ENCODE measurements at places on chromosomes 1 and 21.

DNA sequence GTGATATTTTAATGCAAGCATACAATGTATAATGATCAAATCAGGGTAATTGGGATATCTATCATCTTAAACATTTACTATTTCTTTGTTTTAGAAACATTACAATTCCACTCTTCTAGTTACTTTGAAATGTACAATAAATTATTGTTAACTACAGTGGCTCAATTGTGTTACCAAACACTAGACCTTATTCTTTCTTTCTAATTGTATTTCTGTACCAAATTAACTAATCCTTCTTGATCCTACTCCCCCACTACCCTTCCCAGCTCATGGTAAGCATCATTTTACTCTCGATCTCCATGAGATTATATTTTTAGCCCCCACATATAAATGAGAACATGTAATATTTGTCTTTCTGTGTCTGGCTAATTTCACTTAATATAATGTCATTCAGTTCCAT is 95.0 kb upstream of the MROH9 start:
- DNase-seq: no peak

DNA sequence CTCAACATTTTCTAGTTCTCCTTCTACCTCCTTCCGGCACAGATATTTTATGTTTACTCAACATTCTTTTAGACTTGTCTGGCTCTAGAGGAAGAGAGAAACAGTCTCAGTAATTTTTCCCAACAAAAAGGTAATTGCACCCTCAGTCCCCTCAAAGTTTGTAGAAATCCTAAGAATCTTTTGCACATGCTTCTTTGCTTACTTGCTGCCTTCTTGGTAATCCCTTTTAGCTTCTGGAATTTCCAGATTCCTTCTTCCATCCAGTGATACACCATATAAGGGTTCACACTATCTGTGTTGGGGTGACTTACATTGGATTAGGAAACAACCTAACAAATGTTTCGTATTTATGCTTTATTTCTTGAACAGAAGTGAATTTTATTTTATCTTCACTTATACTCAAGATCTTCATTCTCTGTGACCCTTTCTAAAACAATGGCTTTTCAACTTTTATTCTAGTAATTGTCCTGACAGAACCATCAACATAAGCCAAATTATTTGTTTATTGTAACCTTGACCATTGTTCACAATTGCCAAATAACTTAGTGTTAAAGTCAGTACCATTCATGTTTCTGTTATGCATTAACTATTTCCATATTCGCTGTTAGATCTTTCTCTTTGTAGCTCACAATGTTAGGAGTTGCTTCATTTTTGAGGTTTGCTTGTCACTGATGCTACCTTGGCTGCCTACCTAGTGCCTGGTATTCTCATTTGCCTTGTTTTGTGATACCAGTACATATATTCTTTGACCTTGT is 238.1 kb downstream of the HMCN1 start:
- no peak for DNase-seq

- DNase-seq: no peak
Measured at GRCh38 chr1:160112357-160112756, 3.2 kb upstream of the ATP1A2 start.

- DNase-seq: no peak
Measured at GRCh38 chr1:47436979-47437446, 831 bp upstream of the FOXD2 start.

DNA sequence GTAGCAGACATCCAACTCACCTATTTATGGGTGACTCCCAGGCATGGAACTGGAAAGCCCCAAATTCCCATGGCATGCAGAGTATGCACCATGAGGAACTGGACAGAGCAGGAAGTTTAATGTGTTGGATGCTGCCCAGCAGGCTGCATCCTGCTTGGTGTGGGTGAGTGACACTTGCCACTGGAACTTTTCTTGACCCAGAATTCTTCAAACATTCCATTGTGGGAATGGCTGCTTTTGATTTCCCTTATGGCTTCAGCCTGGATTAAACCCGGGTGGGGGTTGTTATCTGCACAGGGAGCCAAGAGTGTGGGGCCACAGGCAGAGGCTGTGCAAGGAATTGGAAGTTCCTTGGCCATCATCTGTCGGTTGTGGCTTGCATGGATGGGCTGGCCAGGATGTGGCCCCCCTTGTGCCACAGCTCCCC is 26.9 kb upstream of the BACE2 start:
- DNase-seq: no peak

GRCh38 chr1:30906631-30907441 is 1.7 kb downstream of the SDC3 start:
- no peak for DNase-seq

DNA sequence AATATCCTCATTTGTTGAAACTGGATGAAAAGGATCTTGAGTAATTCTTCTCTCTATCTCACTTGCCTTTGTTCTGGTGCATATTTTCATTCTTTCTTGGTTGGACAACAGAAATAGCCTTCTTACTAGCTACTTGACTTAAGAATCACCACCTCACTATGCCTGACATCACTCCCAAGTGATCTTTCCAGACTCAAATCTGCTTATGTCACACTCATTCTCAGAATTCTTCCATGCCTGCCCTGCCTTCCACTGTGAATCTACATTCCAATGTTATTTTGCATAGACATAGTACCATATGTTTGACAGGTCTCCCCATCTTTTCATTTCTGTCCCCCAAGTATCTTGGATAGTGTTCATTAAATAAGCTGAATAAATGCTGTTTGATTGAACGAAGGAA is 78.5 kb upstream of the DPYD start:
- DNase-seq: no peak

- no peak for DNase-seq
Measured at GRCh38 chr1:93735722-93736121, 54.1 kb upstream of the BCAR3 start.

DNA sequence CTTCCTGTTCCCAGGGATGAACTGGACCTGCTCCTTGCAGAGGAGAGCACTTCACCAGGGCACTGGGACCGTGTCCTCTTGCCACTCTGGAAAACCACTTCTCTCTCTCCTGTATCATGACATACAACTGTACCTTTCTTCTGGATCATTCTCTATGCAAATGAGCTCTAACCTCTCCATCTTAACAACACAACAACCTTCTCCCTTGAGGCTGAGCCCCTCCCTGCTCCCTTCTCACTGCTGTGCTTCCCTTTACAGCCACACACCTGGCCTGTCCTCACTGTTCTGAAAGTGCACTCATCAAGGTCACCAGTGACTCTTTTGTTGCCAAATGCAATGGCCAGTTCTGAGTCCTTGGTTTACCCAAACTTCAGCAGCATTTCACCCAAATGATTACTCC is 54.5 kb upstream of the MRPS6 start:
- no peak for DNase-seq

GRCh38 chr1:149945206-149945605 is 8.5 kb upstream of the MTMR11 start:
- no peak for DNase-seq

DNA sequence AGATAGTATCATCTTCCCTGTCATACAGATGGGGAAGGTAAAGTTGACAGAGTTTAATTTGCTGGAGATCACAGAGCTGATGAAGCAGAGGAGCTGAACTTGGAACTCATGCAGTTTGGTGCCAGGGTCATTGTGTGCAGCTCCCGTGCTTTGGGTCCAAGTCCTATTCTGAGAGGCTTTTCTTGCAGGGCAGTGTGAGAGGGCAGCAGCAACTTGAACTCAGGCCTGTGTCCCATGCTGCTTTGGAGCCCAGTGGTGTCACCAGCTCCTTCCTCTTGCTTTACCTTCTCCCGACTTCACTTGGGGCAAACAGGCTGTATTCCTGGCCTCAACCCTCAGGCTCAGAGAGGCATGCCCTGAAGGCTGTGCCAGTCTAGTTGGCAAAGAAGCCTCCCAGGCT is 24.7 kb downstream of the INAVA start:
- no peak for DNase-seq

GRCh38 chr1:205812271-205812877 is 624 bp downstream of the SLC41A1 start:
- DNase-seq: no peak

DNA sequence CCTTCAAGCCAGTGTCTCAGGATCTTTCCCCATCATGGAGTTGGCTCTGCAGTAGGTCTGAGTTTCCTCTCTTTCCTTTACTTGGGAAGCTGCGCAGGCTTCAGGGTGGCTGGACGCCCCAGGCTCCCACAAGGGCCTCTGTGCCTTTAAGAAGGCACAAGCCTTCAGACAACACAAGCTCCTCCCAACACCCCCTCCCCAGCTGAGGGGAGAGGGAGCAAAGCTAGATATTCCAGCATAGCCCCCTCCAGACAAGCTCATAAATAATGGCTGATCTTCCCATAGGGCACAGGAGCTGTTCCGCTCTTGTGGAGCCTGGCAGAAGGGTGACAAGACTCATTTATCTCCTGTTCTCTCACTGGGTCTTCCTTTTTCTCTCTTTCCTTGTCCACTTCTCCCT is 27.9 kb upstream of the ATP2B4 start:
- no peak for DNase-seq

DNA sequence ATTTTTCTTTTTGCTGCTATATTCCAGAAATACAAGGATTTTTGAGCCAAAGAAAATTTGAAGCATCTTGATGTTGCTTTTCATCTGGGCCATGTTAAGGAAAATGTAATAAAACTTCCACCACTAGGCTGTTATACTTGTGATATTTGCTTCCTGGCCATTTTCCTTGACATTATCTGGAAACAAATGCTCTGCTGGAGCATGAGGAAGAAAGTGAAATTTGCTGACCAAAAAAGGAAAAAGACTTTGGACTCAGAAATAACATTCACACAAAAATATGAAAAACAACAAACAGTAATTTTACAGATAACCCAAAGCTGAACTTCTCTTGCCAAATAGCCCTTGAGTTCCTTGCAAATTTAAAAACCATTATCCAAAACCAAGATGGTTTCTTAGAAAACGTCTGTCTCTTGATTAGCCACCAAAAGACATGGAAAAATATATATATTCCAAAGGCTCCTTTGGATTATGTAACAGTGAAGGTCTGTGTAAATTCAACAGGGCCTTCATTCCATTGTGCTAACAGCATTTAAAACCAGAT is 344.5 kb downstream of the LMX1A start:
- no peak for DNase-seq

DNA sequence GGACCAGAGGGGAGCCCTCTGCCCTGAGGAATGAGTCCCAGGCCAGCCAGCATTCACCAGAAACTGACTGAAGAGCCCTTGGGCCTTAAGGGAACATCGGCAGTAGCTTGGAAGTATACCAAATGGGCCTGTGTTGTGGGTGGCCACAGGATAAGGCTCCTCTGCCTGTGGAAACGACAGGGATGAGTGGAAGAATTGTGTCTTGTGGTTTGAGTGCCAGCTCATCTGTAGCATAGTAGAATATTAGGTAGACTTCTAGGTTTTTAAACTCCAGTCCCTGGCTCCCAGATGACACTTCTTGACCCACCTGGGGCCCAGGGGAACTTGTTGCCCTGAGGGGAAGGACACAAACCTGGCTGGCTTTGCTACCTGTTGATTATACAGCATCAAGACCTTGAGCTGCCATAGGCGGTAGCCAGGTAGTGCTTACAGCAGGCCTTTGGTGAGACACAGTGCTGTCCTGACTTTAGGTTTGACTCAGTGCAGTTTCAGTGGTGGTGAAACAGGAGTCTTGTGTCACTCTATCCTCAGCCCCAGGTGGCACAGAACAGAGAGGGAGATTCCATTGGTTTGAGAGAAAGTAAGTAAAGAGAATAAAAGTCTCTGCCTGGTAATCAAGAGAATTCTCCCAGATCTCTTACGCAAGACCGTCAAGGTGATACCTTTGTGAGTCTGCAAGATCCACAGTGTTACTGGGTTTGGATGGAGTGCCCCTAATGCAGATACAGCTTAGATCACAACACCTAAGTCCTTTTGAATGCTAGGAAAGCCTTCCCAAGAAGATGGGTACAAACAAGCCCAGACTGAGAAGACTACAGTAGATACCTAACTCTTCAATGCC is 50.2 kb downstream of the RABGAP1L start:
- no peak for DNase-seq

- no peak for DNase-seq
Measured at GRCh38 chr1:88043834-88044233, 640.2 kb upstream of the PKN2 start.

GRCh38 chr1:10195570-10195969 is 14.8 kb upstream of the KIF1B start:
- DNase-seq: no peak

DNA sequence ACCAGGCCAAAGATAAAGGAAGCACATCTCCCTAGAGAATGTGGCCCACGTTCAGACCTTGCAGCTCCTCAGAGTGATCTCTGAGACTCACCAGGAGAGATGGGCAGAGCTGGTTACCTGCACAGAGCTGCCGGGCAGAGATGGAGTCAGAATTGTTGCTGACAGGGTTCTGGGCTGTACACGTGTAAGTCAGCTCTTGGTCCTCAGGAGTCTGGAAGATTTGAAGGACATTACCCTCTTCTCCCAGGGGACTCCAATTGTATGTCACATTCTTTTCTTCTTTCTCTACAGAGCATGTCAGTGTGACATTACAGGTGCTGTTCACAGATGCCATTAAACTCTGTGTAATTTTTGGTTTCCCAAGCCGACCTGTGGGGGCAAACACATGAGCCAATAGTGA is 25.5 kb downstream of the CD84 start:
- DNase-seq: no peak

GRCh38 chr1:233289676-233290075 is 5.8 kb downstream of the PCNX2 start:
- DNase-seq: no peak

DNA sequence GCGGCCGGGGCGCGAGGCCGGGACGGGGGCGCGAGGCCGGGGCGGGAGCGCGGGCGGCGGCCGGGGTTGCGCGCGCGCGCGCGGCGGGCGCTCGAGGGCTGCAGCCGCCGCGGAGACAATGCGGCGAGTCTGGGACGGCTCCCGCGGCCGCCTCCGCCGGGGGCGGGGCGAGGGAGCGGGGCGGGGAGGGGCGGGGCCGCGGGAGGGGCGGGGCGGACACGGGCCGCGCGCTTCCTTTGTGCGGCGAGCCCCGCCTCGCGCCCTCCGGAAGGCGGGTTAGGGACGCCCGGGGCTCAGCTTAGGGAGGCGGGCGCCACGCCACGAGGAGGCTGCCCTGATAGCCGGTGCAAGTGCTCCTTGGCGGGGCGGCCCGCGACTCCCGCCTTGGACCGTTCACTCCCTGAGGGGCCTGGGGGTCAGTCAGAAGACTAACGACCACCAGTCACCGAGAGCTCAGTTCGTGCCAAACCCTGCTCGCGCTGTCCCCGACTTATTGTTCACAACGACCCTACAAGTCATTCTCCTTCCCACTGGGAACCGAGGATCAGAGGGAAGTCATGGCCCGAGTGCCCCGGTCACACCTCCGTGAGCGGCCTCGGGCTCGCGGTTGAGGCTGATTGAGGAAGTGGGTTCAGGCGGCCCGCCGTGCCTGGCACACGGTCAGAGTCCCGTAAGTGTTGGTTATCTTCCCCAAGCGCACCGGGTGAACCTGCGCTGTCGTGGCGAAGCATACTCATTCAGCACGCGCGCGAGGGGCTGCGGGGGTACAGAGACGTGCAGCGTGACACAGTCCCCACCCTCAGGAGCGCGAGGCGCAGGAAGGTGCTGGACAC is 29.1 kb upstream of the A3GALT2 start:
- DNase-seq: peak; percentile 63

- no peak for DNase-seq
Measured at GRCh38 chr21:26900980-26901379, 55.8 kb upstream of the ADAMTS1 start.

Data from effector memory CD8-positive, alpha-beta T cell (primary cell).